CD4-positive, alpha-beta T cell treated with Interleukin-21 for 1 hour (primary cell): ENCODE measurements at places on chromosomes 2 and 18.

DNA sequence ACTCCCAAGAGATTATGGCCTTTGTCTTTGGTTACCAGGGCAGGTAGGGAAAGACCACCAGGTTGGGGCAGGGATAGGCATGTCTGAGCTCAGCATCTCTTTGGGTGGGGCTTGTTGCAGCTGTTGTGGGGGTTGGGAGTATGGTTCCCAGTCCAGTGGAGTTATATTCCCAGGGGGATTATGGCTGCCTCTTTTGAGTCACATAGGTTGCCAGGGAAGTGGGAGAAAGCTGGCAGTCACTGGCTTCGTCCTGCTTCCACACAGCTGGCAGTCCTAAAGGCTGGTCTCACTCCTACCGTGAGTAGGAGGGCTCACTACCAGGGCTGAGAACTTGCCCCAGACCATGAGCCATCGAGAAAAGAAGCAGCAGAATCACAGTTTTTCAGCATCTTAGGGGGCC is 79.1 kb downstream of the LYPD6 start:
- no peak for DNase-seq

DNA sequence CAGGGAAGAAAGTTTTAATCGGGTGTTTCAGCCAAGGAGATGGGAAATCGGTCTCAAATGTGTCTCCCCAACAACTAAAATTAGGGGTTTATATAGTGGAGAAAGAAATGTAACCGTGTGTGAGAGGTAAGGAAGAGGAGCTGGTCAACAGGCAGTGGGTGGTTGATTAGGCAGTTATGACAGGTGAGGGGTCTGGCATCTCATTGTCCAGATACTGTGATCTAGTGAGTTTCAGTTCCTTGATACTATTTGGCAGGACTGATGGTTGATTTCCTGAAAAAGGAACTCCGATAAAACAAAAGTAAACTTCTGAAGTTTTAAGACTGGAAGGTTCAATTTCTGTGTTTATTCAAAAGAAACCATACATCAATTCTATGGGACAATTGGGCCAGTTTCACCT is 197.9 kb downstream of the LPIN1 start:
- no peak for DNase-seq

DNA sequence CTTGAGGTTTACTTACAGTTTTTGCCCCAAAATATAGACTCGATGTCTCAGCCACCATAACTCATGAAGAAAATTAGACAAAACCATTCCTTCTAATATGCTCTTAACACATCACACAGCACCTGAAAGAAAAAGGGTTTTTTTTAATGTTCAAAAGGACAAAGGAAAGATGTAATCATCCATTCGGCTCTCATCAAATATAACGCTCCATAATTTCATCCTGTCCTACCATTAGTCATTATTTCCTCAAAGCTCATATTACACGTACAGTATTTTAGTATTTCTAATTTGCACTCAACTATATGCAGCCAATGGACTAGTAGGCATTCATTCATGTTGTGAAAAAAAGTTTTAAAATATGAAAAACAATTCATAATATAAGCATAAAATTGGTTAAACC is 24.8 kb downstream of the ESCO1 start:
- no peak for DNase-seq

GRCh38 chr18:5167831-5168230 is 29.2 kb downstream of the AKAIN1 start:
- DNase-seq: no peak

- DNase-seq: no peak
These were observed 70.0 kb downstream of the PTRHD1 start for GRCh38 chr2:24723191-24723590.

- DNase-seq: no peak
These were observed 88.9 kb downstream of the MYL12B start for GRCh38 chr18:3350566-3351527.

GRCh38 chr2:220835583-220835982 is 736.5 kb downstream of the EPHA4 start:
- DNase-seq: no peak

DNA sequence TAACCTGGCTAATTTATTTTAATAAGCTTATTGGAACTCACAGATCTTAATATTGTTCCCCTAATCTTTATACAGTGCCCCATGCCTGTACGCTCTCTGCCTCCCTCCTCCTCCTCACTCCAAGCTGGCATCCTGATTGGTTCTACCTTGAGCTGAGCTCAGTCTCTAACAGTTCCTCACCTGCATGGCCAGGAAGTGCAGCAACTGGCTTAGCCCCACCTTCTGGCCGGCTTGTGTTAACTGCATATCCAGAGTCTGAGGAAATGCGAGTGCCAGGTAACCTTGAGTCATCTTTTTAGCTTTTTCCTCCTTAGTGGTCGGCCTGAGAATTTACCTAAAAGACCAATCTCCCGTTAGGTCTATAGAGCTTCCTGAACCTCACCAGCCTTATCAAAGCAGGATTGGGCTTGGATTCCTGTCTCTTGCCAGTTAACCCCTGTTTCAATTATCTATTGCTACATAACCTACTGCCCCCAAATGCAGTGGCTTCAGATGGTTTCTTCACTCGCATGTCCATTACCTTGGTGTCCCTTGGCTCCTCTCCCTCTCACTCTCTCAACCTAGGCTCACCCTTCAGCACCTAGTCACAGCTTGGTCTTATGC is 89.5 kb upstream of the STK39 start:
- DNase-seq: peak; percentile 63
